ENCODE measurements at places on chromosomes 5 and 9.

DNA sequence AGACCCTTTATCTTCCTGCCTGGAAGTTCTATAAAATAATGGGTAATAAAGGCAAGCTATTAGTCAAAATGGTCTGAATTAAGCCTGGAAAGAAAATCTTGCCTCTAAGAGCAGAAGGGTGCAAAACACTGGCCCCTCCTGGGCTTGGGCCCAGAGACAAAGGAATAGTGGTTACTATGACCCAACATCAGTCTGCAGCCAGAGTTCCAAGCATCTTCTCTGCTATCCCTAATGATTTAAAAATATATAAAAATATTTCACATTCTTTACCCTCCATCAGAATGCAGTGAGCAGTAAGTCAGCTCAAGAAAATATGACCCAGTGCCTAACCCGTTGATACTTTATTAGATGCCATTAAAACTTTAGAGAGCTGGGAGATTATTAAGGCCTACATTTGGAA lies 14.7 kb downstream of the TNFAIP8 start:
- no peak for DNase-seq

GRCh38 chr5:121273833-121274433 lies 577.7 kb upstream of the FTMT start:
- DNase-seq = no peak

DNA sequence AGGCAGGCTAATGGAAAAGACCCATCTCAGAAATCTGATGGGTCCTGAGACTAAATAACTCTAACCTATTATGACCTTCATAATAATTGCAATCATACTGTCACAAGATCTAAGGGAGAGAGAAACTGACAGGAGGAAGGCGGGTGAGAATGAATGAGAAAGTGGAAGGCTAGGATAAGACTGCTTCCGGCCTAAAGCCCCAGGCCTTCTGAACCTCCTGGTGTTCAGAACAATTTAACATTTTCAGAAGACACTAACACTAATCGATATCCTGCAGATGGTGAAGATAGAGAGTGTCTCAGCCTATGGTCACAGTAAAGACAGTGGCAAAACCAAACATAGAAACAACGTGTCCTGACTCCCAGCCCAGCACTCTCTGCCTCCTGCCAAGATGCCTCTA lies 1.2 kb downstream of the RPS14 start:
- DNase-seq = no peak

- DNase-seq = no peak
These were observed 35.6 kb downstream of the NIM1K start for GRCh38 chr5:43227655-43228054.

- no peak for DNase-seq
These were observed 702 bp downstream of the TMEM8B start for GRCh38 chr9:35829764-35830096.

All from stimulated activated naive CD8-positive, alpha-beta T cell treated with anti-CD3 and anti-CD28 coated beads, Interleukin-15, amount 100 ng/mL, for 72 hours (primary cell).